ENCODE measurements at places on chromosomes 3 and 15.
A peak's percentile ranks its signal among the peaks of the same experiment; 100 is the strongest.

GRCh38 chr3:114428044-114428595, 134.3 kb downstream of the TIGIT start:
- DNase-seq: no peak

DNA sequence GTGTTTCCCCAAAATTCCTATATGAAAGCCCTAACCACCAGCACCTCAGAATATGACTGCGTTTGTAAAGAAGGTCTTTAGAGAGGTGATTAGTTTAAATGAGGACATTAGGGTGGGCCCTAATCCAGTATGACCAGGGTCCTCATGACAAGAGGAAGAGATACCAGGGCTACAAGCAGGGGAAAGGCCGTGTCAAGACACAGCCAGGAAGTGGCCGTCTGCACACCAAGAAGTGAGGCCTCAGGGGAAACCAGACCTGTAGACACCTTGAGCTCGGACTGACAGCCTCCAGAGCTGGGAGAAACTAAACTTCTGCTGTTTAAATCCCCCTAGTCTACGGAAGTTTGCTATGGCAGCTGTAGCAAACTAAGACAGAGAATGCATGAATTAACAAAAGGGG, 14.2 kb downstream of the KIF7 start:
- DNase-seq: no peak

DNA sequence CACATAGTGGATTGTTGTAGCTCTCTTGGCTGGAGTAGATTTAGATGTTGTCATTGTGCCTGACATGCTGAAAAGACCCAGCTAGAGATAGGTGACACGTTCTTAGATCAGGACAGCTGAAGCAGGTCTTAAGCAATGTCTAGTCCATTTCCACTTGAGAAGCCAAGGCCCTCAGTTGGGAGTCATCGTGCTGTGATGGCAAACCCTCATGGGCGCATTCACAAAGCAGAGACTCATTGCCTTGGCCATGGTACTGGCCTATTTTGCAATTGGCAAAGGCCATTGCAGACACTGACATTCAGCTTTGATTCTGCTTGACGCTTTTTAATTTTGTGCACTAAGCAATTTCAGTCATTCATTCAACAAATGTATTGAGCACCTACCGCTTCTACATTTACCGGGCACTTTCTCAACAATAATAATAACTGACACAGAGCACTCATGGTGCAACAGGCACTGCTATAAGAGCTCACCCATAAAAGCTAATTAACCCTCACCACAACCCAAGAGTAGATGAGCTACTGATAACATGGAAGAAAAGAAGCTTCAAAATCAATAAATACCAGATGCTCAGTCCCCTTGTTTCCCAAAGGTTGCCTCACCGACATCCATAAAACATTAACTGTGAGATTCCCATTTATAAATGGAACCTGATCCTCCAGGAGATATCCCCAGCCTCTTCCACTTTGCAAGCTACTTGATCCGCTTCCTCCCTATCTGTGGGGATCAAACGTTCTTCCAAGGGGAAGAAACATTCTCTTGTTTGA, 200.1 kb downstream of the TLE3 start:
- no peak for DNase-seq

DNA sequence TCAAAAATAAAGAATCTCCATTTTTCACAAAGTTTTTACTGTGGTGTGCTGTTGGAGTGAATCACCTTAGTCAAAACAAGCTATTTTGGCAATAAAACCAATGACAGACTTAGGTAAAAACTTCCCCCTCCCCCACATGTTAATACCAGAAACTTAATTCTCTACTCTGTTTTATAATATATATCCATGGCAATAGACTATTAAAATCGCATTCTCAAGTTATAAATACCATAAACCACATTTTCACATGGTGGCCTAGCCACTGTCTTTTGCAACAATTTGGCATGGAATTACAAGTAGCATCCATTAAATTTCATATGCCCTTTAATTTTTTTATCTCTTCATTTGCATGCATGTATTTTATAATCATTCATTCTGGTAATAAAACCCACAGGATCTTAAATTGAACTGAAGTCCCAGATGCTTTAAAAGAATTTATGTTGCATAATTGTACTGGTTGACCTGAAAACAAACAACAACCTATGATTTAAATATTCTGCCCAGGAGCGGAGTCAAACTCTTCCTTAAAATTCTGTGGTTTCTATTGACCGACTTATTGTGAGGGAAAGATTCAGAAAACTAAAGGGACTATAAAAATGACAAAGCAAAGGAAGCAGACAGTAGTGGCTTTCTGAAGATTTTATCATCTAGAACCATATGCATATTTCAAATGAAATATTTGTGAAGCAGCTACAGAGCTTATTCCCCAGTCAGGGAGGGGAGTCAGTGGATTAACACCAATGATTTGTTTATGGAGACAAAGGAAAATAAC, 229.0 kb upstream of the TBL1XR1 start:
- DNase-seq: peak; percentile 30

DNA sequence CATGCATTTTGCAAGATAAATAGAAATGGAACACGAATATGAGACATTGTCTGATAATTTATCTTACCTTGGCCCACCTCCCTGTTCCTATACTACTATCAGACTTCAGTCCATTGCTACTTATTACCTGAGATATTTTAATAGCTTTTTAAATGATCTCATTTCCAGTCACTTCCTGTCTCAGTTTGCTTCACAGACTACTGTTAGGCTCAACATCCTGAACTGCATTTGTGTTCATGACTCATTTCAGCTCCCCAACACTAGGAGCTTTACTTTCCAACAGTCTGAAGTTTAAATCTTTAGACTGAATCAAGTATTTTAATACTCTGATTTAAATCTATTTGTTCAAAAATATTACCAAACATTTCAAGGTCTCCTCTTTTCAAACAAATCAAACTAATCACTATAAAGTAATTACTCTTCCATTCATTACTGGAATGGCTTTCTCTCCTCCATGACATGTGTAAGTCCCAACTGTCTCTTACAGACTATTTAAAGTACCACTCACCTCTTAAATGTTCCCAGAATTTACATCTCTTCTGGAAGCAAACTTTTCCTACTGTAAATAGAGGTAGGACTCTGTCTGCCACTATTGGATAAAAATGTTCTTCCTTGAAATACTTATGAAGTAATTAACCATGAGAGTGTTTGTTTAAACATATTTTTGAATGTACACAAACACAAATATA, 1277.6 kb downstream of the ZPLD1 start:
- no peak for DNase-seq

GRCh38 chr3:123841476-123842238, 42.5 kb downstream of the MYLK start:
- peak; percentile 68 for DNase-seq

GRCh38 chr15:75044258-75044878, 21.0 kb downstream of the PPCDC start:
- DNase-seq: no peak

DNA sequence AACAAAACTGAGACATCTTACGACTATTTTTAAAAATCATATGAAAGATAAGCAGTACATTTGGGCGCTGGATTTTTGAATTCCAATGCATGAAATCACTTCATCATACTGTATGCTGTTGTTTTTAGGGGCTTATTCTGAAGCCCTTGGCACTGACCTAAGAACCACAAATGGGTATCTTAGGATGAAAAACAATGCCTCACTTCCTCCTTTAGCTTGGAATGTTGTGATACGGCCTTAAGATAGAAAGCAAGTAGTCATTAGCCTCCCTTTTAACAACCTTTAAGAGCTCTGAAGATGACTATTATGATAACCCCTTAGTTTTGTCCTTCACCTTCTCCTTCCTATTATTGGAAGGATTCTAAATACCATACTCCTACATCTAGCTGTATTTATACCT, 289.8 kb downstream of the ARPP21 start:
- DNase-seq: peak; percentile 71

DNA sequence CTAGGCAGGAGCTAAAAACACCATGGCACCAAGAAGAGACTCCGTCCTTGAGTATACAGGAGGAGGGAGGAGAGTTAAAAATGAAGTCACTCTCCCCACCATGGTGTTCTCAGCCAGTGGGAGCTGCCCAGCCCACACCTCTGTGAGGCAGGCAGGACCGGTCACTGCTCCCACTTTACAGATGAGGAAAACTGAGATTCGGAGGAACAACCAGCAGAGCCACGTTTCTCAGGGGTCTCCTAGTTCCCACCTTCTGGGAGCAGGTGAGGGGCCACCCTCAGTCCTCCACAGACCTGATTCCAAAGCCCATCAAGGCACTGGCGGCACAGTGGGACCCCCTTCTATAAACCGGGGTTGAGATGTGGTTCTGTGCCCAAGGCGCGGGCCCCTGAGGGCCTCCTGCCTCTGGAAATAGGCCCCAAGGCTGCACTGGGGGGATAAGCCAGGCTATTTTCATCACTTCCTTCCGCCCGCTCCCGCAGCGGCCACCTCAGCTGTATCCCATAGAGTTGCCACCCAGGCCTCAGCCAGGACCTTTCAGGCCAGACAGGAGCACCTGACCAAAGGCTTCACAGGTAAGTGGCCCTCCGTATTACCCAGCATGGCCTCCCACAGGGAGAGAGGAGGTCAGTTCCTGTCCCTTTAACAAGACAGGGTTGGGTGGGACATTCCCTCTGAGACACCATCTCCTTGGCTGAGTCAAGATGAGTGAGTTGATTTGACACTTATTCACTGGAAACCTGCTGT, at the start of gene GP9:
Gene GP9, plus strand, starts transcription at position 504 of the 747 bp plus-strand sequence. CDS start 961 bp downstream, outside the sequence.
- DNase-seq: no peak

DNA sequence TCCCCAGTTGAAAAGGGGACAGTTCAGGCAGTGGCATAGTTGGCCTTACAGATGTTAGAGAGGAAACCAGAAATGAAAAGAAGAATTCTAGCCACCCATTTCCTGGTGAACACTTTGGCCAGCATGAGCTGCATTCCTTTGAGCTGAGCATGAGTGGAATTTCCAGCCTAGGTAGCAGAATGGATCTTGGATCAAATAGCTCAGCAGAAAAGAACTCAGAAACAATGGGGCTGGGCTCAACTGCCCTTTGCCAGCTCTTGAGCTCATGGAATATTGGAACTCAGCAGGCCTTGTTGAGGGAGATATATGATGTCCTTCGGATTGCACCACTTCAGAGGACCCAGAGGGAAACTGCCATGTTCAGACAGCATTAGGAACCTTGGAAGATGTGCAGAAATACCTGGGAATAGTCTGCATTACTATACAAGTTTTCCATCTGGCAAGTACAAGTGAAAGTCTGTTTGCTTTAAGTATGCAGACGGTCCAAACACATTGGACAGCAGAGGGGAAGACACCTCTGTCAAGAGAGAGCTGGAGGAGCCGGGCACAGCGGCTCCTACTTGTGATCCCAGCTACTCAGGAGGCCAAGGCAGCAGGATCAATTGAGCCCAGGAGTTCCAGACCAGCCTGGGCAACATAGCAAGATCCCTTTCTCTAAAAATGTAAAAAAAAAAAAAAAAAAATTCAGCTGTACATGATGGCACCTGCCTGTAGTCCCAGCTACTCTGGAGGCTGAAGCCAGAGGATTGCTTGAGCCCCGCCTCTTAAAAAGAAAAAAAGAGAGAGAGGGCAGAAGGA, 3.1 kb upstream of the CDV3 start:
- peak; percentile 90 for DNase-seq

DNA sequence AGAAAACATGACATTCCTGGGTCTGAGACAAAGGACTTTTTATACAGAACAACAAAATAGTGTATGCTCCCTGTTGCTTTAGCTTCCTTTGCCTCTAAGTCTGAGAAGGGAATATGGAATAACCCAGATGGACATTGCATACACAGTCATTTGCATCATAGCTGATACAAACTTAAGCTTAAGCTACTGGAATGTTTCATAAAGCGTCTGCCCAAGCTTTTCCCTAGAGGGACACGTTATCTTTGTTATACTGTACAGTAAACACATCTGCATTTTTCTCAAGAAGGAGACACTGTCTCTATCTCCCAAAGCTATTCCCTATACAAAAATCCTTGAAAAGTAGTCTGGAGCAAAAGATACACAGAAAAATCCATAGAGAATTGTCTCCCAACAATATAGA, 775.0 kb downstream of the DIPK2A start:
- no peak for DNase-seq

GRCh38 chr3:32406486-32407408, 15.1 kb downstream of the CMTM7 start:
- no peak for DNase-seq

DNA sequence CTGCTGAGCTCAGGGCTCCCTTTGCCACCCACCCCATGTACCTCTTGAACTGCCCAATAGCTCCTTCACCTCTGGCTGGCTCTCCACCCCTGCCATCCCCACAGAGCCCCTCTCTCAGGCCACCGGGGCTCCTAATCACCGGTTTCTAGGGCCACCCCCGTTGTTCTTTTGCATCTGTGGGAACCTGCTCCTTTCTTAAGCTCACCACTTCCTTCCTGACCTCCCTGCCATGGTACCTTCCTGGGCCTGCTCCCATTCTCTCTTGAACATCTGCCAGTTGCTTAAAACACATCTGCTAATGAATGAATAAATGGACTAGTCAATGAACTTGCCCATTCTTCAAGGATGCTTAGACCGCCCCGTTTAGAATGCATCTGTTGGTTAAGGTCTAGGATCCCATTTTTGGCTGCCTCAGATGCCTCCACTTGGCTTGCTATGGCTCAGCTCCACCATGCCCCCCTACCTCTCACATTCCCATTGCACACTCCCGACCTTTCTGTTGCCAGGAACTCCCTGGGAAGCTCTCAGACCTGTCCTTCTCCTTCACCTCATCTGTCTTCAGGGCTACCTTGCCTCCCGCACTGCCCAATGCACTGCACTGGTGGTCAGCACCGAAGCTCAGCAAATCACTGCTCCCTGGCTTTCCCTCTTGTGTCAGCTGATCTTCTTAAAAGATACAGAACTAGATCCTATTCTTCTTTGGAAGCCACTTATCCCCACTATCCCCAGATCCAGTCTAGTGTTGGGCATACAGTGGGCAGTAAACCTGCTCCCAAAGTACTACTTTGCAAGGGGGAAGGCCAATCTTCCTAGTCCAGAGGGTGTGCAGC, 9.1 kb downstream of the AMOTL2 start:
- peak; percentile 68 for DNase-seq

GRCh38 chr3:150635526-150635925, 32.4 kb downstream of the SELENOT start:
- peak; percentile 25 for DNase-seq

DNA sequence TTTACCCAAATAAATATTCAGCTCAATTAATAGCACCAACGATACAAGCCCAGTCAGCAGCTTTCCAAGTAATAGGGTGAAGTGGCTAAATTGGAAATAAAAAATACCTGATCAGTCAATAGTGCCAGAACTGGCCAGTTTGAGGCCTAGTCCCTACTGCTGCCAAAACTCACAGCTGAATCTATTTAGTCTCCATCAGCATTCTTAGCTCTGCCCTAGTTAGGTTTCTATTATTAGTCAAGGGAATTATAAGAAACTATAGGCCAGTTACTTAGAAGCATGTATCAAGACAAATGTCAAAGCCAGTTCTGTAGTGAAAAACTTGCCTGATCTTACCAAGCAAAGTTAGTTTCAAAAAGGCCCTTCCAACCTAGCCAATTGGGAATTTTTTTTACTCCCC, 146.2 kb upstream of the ZBTB20 start:
- no peak for DNase-seq

DNA sequence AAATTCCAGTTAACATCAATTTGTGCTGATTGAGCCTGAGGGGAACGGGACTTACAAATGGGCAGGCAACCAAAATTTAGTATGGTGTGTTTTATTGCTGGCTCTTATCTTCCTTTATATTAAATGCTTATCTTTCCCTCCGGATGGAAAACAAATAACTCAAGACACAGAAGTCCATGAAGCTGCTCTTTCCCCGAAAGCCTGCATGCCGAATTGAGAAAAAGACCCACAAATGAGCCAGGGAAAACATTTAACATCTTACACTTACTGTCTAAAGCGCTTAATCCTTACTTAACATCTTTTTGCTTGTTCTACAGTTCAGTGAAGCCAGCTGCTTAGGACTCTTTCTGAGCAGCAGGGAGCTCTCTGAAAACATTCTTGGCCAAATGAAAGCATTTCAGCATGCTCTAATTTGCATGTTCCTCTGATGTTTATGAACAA, 49.5 kb downstream of the HEG1 start:
- no peak for DNase-seq

GRCh38 chr15:62500325-62500724, 335.2 kb upstream of the C2CD4B start:
- DNase-seq: no peak

Measured in EH (cell line).